AG04450 (cell line): ENCODE measurements at places on chromosomes 2 and 18. TPM values are rescaled to one million over a fixed set of nuclear protein-coding genes. Genes with fewer than 3 reads are reported as not detected.

DNA sequence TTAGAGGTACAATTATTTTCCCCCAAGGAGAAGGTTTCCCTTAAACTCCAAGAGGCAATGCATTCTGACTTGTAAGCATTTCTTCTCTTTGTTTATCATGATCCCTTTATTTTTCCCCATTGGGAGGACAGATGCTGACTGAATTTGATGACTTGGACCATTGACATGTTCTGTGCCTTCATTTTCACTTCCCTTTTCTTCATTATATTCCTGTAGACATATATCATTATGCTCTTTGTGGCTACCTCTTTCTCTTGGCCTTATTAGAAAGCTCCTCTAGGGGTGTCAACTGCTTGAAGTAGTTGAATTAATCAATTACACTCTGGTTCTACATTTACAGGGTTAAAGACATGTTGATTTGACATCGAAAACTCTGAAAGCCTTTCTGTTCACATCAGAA lies 330.0 kb upstream of the DCC start:
- no peak for DNase-seq

- no peak for DNase-seq
Measured at GRCh38 chr2:26442707-26443106, 35.2 kb downstream of the OTOF start.

- no peak for DNase-seq
Measured at GRCh38 chr18:5315838-5316237, 20.3 kb upstream of the ZBTB14 start.

- DNase-seq = no peak
Measured at GRCh38 chr2:193276988-193277387, 1082.3 kb upstream of the TMEFF2 start.

- no peak for DNase-seq
Measured at GRCh38 chr2:101367508-101367907, 19.8 kb downstream of the CREG2 start.

STK17B gene
- 26.0 and 31.8 TPM in 2 replicates for polyA plus RNA-seq

DNA sequence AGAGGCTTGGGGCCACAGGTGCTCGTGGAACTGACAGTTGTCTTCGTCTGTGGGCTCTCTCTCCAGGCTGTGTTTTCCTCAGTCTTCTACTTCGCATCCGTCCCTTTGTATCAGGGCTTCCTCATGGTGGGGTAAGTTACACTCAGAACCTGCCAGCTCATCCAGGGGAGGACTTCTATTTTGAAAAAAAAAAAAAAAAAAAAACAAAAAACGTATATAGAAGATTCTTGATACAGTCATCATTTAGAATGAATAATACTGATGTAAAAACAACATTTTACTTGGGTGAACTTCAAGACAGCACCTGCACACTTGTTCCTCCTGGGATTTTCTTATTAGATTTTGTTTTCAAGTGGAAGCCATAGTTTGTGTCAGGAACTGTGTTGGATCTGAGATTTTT lies 47.7 kb upstream of the NFATC1 start:
- DNase-seq = no peak

- DNase-seq = no peak
Measured at GRCh38 chr2:73987109-73987947, 2.6 kb downstream of the TET3 start.

- DNase-seq = no peak
Measured at GRCh38 chr2:215828528-215829184, 184.7 kb downstream of the MREG start.

TNFAIP6 gene
- polyA plus RNA-seq = 16.6 and 24.6 TPM in 2 replicates

- no peak for DNase-seq
Measured at GRCh38 chr2:10526281-10527000, 78.3 kb upstream of the ODC1 start.

GRCh38 chr2:46179037-46179621 lies 118.1 kb upstream of the EPAS1 start:
- peak; percentile 87 for DNase-seq

DUSP28 gene
- 4.4 and 6.1 TPM in 2 replicates for polyA plus RNA-seq

DNA sequence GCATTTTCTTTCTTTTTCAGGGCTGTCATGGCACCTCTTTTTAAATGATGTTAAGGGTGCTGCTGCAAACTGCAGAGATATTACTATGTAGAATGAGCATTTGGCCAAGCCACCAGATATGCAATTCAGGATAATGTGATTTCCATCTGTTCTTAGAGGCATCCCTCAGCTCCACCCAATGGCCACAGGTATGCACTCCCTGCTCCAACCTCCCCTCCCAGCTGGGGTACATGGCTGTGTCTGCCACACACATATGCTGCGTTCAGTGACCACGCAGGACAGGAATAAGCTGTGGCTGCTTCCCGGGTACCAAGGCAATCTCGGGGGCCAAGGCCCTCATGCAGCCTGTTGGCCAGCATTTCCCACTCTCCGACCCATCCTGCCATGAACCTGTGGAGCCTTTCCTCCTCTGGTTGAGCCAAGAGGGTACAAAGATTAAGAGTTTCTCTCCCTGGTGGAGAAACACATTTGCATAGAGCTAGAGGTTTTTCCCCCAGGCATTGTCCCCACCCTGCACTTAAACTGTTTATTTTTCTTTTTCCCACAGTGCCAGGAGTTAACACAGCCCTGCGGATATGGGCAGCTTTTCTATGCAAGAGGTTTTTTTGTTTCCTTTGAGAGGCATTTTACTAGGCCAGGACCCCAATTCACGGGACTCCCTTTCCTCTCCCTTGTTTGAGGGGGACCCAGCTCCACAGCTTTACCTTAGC lies 147.0 kb downstream of the GCA start:
- no peak for DNase-seq

DNA sequence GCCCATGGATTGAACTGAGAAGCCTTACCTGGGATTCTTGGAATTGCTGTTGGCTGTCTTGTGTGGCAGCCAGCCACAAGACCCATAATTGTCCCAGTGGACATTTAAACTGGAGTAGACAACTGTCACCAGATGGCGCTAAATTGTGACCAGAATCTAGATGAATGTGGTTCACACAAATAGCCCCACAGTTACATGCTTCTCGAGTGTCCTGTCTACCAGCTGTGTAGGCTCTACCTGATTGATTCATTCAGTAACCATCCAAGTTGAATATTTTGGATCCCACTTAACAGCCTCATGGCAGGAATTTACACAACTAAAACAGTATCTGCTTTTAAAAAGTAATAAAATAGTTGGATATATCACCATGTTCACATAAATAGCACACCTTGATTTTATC lies 73.2 kb downstream of the MAP4K4 start:
- no peak for DNase-seq

DNA sequence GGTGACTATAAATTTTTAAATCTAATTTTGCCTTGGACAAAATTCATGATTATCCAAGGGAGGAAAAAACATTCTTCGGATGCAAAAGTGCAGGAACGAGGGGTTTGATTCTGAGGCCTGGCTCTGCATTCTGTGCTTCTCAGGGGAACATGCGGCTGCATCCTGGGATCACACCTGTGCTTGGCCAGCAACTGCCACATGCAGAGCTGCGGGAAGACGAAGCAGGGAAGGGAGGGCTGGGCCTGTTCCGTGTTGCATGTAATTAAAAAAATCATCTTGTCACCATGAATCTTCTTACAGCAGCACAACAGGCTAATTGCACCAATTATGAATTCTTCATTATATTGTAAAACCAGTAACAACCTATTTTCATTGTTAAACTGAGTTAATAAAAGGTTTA lies 158.0 kb upstream of the ALKAL2 start:
- no peak for DNase-seq

DNA sequence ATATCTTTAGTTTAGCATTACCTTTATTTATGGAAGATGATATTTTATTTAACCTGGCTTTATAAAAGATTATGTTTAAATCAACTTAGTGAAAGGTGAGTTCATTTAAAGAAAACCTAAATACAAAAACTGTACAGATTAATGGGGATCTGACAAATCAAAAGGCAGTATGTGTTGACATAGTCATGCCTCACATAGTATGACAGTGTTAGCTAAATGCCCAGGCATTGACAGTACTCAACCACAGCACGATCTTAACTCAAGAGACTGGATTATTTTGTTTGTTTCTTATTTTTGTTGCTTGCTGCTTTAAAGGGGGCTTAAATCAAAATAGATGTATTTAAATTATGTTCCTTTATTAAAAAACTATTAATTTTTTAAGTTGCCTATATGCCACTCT lies 7.8 kb downstream of the DOK6 start:
- no peak for DNase-seq

DNA sequence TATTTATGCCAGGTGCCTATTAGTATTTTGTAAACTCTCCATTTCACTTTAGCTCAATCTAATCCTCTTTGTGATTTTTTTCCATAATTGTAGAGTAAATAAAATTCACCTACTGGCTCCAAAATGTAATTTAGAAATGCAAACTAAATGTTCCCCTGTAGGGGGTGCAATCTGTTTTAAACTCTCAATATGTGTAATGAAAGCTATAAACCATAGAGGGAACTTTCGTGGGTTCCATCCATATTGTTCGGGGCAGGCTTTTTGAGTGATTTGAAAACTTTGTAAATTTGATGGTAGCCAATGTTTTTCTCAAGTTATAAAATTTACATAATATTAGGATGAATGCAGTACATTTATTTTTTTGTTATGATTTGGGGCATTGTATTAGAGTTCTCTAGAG lies 49.4 kb downstream of the TSPYL6 start:
- no peak for DNase-seq

DOK1 gene
- polyA plus RNA-seq = 16.8 and 24.4 TPM in 2 replicates

DNA sequence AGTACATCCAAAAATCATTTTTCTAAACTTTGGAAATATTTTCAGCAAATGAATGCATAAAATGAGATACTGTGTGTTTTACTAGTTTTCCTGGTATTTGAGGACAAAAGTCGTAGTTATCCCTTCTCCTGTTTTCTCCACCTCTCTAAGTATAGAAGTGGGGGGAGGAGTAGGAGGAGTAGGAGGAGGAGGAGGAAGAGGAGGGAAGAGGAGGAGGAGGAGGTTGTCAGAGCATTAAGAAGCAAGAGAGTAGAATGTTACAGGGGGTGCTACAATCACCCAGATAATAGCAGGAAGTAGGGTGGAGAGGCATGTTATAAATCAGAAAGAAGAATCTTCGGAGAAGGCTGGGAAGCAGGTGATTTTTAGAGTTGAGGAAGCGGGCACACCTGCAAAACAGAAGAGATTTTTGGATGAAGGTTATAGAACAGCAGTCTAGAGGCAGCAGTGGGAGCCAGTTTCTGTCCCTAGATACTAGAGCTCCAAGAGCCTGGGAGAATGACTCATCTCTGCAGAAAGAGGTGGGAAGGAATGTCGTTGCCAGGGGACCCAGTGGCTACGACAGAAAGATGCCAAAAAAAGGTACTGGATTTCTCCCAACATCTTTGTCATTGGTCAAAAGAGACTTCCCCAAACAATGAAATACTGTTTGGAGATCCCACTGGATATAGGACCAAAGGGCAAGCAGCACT lies 44.2 kb upstream of the AQP4 start:
- DNase-seq = no peak

DNA sequence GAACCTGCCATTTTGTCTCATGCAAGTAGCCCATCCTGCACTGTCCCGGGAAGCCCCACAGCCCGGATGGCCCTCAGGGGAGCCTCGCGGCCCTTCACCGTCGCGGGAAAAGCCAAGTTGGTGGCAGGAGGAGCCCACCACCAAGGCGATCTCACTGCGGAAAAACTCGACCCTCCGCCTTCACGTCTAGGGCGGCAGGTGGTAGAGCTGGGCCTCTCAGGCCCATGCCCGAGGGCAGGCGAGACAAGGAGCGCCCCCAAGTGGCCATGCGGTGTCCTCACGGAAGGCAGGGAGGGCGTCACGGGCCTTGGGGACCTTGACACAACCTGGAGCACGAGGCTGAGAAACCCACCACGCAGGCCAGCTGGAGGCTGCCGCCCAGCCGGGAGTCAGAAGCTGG lies 34.8 kb upstream of the SKA1 start:
- DNase-seq = no peak

GRCh38 chr2:189834059-189834458 lies 49.8 kb downstream of the PMS1 start:
- no peak for DNase-seq

ADRA2B gene
- not detected in 2 replicates for polyA plus RNA-seq

IL1B gene
- polyA plus RNA-seq = 2.3 and 2.4 TPM in 2 replicates

DNA sequence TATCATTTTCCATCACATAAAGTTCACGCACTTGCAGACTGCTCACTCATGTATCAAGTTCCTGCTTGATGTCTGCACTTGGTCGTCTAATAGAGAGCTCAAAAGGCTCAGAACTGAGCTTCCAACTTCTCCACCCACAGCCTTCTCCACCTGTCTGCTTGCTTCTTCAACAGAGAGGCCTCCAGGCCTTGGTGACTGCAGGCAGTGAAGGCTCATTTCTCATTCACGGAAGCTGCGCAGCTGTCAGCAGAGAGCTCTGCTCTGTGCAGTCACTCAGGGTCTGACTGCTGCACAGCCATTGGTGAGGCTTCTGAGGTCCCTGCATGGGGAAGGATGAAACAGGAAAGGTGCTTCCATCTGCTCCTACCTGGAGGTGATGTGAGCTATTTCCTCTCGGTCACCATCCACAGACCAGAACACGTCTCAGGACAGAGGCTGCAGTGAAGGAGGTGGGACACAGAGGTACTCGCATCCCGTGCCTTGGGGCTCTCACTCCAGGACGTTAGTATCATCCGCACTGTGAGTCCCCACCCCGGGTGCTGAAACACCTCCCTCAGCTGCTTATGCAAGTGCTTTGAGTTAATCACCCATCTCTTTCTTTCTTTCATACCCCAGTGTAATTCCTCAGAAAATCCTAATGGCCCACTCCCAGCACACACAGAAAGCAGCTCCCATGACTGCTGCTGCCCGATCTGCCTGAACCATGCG lies 126.2 kb downstream of the TMEM18 start:
- no peak for DNase-seq

- no peak for DNase-seq
Measured at GRCh38 chr2:127579231-127579630, 43.7 kb downstream of the MYO7B start.

GRCh38 chr2:40181855-40182254 lies 270.0 kb downstream of the SLC8A1 start:
- DNase-seq = no peak

- DNase-seq = no peak
Measured at GRCh38 chr18:26482569-26482968, 65.8 kb downstream of the KCTD1 start.

SETBP1 gene
- polyA plus RNA-seq = 0.60 and 0.71 TPM in 2 replicates

GRCh38 chr18:76986406-76986805 lies 146.2 kb downstream of the MBP start:
- no peak for DNase-seq

- DNase-seq = peak; percentile 39
Measured at GRCh38 chr2:15640261-15640711, 48.6 kb downstream of the DDX1 start.

PIEZO2 gene
- polyA plus RNA-seq = 2.7 and 2.8 TPM in 2 replicates

- DNase-seq = no peak
Measured at GRCh38 chr2:38537937-38538525, 64.7 kb downstream of the HNRNPLL start.
